Activated CD4-positive, CD25-positive, alpha-beta regulatory T cell treated with anti-CD3 and anti-CD28 coated beads, Interleukin-2, amount 50 U/mL, for 72 hours (primary cell): ENCODE measurements at places on chromosomes 7 and 10.

DNA sequence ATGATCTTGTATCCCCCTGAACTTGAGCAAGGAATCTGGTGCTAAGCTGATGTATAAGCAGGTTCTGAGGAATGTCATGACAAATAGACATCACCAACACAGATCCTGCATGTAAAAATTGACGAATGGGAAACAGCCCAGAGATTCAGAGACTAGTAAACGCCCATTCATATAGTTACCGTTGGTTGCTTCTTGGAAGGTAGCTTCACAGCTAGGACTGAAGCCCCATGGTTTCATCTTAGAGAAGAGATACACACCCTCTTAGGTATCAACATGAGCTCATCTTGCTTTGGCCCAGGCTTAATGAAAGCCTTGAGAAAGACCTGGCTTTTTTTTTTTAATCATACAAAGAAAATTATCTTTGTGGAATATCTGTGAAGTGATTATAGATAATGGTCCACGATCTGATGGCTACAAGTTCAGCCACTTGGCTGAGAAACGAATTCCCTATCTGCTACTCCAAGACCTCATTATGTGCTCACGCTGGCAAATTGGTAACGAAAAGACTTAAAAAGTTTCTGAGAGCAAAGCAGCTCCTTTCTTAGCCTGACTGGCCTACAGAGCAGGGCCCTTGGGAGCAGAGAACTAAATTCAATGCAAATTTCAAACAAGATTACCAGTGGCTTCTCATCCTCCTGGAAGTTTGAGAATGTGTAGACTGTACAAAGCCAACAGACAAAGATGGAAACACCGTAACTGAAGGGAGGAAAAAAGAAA, 181.1 kb downstream of the NRP1 start:
- no peak for DNase-seq

GRCh38 chr7:149147072-149147751, at the start of gene ZNF398:
TSS of gene ZNF398 (plus strand) at chr7:149147453. CDS start at chr7:149147743, 290 bp downstream.
- peak; percentile 84 for DNase-seq

- no peak for DNase-seq
Measured at GRCh38 chr7:96102096-96102811, 219.6 kb downstream of the SLC25A13 start.

- no peak for DNase-seq
Measured at GRCh38 chr7:77866786-77867536, 68.4 kb downstream of the PHTF2 start.

GRCh38 chr10:108147346-108147745, 982.8 kb upstream of the SORCS1 start:
- DNase-seq = no peak

- no peak for DNase-seq
Measured at GRCh38 chr7:38973760-38974159, 3.9 kb upstream of the POU6F2 start.

DNA sequence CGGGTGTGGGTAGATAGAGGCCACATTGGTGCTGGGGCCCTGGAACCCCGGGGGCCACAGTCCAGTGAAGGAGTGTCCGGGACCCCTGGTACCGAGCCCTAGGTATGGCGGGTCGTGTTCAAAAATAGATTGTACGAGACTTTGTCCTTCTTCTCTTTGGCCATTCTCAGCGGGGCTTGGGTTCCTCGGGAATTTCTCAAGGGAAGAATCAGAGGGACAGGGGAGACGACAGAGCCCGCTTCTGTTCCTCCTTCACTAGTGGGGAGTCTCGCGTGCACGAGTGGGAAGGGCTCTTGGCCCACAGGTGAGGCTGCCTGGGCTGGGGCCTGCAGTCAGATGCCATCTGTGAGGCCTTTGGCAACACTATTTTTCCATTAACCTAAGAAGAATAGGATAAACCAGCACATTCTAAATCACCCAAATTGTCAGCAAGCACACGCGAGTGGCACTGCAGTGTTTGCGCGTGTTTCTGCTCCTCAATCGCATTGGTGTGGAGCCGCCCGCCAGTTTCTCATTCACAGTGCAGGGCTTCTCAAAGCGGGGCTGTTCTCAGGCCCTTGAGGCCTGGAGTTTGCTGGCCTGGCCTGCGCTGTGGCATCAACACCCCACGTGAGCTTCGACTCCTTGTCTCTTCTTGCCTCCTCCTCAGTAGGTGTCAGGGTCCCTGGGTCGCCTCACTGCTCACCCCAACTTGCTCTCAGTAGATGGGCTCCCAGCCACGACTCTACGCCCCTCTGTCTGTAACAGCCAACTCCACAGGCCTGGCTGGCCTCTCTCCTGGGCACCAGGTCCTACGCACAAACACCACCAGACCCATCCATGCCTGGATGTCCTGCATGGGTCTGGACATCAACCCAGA, 187.6 kb upstream of the SHH start:
- no peak for DNase-seq

DNA sequence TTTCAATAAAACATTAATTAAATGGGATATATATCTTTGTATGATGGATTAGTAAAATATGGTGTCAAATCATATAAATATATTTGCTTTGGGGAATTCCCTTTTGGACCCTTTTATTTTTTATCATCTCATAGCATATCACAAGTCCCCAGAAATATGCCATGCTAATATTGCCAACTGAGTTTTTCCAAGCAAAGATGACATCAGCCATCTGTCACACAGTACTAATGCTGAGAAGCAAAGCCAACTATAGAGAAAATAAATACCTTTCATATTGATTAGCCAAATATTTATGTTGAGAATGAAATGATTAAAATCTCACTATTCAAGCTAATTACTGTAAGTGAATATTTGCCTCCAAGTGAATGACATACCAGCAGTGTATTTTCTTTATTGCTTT, 575.3 kb downstream of the ETV1 start:
- no peak for DNase-seq

GRCh38 chr7:139799586-139799985, 21.8 kb upstream of the HIPK2 start:
- DNase-seq = no peak

DNA sequence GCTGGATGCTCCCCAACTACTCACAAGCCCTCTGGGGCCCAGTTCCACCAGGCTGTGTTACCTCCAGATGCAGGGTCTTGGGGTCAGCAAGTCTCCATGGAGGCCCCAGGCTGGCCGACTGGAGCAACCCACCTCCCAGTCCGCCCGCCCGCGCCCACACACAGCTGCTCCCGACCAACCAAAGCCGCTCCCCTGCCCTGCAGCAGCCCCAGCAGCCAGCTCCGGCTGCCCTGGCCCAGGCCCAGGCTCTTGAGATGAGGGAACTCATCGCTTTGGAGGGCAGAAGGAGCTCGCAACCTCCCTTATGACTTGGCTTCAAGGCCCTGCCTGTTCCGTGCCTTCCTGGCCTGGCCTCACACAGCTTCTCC, 47.2 kb downstream of the LRRC20 start:
- DNase-seq = no peak

GRCh38 chr10:101558671-101559595, 29.1 kb downstream of the POLL start:
- DNase-seq = no peak

DNA sequence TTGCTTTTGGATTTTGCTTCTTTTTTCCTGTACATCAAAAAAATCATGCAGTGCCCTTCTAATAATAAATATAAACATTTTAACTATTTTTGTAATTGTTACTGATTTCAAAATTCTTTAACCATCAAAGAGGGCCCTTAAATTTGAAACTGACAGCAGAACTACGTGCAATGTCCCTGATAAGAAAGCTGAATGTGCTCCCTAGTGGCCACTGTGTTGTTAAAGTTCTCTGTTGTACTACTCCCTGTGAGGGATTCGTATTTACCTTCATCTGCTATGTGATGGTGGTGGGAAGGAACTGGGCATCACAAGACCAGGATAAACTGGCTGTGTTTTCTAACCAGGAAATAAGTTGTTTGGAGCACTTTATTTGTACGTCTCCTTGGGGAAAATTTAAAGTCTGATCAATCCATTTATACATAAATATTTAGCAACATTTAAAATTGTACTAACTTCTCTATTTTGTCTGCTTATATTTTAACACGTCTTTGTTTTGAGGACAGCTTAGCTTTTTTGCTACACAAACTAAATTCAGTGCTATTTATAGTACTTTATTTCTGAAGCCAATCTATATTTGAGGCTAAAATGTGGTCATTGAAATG, 322.4 kb downstream of the HGF start:
- DNase-seq = no peak

GRCh38 chr7:151013733-151014497, 10.4 kb downstream of the ATG9B start:
- peak; percentile 79 for DNase-seq

DNA sequence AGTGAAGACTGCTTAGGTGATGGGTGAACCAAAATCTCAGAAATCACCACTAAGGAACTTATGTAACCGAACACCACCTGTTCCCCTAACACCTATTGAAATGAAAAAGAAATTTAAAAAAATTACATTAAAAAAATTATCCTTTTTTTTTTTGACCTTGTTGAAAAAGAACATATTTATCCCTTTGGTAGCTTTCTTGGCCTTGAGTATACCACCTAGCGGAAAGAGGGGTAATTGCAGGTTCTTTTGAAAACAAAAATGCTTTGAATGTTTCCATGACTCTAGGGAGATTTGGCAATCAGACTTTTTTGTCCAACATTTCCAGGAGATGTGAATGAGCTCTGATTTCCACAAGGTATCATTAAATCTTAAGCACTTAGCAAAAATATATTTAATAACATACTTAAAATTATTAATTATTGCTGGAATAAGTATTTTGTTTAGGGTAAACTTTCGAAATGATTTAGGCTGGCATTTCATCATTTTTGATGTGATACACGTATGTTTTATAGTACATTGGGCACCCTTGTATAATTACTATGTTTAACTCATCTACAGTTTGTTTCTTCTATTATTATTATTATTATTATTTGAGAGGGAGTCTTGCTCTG, 47.0 kb upstream of the ELMO1 start:
- no peak for DNase-seq

DNA sequence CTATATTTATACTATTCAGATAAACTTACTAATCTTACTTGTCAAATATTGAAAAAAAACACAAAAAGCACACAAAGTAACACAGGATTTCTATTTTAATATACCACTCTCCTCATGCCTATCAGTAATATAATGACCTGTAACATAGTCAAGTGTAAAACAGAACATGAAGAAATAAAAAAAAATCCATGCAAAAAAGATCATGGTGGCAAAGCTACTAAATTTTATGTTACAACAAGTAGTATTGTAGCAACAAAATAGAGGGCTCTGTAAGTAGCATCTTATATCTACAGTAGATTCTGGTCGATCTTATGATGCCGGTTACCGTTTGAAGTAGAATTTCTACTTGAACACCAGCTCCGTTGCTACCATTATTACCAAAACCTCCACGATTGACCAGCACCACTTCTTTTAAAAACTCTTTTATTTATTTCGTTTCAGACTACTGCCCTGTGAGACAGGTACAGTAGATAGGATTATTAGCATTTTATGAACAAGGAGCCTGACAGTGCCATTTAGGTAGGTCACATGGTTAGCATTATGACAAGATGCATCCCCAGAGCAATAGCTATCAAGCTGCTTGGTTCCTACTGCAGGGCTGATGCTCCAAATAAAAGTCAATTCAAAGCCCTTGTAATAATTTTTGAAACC, 2.1 kb downstream of the CPED1 start:
- no peak for DNase-seq

- DNase-seq = no peak
Measured at GRCh38 chr10:132574288-132574687, 36.7 kb downstream of the INPP5A start.

GRCh38 chr7:29623973-29624372, 60.3 kb downstream of the PRR15 start:
- DNase-seq = no peak

DNA sequence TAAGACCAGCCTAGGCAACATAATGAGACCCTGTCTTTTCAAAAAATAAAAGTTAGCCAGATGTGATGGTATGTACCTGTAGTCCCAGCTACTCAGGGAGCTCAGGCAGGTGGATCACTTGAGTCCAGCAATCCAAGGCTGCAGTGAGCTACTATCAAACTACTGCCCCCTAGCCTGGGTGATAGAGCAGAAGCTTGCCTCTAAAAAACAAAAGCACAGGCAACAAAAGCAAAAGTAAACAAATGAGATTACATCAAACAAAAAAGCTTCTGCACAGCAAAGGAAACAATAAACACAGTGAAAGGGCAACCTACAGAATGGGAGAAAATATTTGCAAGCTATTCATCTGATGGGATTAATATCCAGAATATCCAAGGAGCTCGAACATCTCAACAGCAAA, 65.4 kb downstream of the FANK1 start:
- DNase-seq = no peak

- peak; percentile 81 for DNase-seq
Measured at GRCh38 chr10:101214446-101215396, 14.5 kb downstream of the LBX1 start.

GRCh38 chr7:24773646-24774045, 16.4 kb upstream of the GSDME start:
- no peak for DNase-seq

GRCh38 chr10:128095027-128095752, 31.0 kb downstream of the MKI67 start:
- DNase-seq = peak; percentile 45

DNA sequence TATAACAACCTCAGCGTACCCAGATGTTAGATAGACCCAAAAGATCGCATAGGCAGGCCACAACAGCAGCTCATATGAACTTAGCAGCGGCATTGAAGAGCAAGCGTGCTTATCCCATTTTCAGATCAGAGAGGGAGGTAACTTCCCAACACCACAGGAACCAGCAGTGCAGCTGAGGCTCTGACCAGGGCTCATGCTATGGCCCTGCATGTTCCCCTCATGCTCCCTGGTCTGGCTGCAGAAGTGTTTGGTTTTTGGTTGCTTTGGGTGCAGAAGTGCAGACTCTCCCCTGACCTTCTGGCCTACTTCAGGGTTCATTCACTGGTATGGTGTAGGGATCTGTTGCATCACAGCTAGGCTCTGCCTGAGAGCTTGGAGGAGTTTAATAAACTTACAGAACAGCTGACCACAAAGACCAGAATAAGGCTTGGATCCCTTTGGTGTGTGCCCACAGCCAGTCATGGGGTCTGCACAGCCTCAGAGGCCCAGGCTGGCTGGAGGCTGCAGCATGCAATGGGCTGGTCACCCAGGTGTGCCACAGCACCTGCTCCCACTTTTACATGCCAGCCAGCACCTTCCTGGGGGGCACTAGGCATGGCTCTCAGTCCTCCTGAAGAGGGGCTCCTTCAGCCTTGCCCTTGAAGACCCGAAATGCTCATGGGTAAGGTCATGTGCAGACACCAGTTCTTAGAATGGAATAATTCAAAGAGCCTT, 9.1 kb upstream of the CXCL12 start:
- no peak for DNase-seq

DNA sequence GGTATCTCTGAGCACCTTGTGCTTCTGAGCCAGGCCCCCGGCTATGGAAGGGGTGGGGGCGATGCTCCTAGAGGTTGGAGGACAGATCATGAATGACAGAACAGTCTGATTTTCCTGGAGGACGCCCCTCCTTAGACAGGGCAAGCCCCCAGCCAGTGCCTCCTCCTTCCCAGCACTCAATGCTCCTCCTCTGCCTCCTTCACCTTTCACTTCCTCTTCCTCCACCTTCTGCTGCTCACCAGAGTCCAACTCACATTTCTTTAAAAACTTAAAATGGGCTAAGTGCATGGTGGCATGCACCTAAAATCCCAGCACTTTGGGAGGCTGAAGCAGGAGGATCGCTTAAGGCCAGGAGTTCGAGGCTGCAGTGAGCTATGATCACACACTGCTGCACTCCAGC, 71.1 kb upstream of the CUX1 start:
- no peak for DNase-seq

GRCh38 chr10:29541422-29542210, 93.2 kb downstream of the SVIL start:
- no peak for DNase-seq
